ENCODE measurements at places on chromosomes 6 and 20. TPM values are rescaled to one million over a fixed set of nuclear protein-coding genes. Genes with fewer than 3 reads are reported as not detected.

ETV7 gene
- polyA plus RNA-seq, result 0.99 TPM

RAET1L gene
- not detected for polyA plus RNA-seq

HTR1B gene
- polyA plus RNA-seq, result 0.26 TPM

RWDD2A gene
- polyA plus RNA-seq, result 5.5 TPM

HLA-DMB gene
- polyA plus RNA-seq, result 45.5 TPM

DEFB124 gene
- polyA plus RNA-seq, result not detected

ECT2L gene
- not detected for polyA plus RNA-seq

PDE10A gene
- 4.8 TPM for polyA plus RNA-seq

AIF1 gene
- polyA plus RNA-seq, result 121 TPM

FGD2 gene
- 0.97 TPM for polyA plus RNA-seq

BEND6 gene
- 0.86 TPM for polyA plus RNA-seq

FAM162B gene
- polyA plus RNA-seq, result 5.8 TPM

PPP1R14C gene
- polyA plus RNA-seq, result 6.5 TPM

PLCB1 gene
- 9.4 TPM for polyA plus RNA-seq

BTNL2 gene
- polyA plus RNA-seq, result not detected

DPPA5 gene
- polyA plus RNA-seq, result not detected

RNF144B gene
- polyA plus RNA-seq, result 9.4 TPM

NFATC2 gene
- polyA plus RNA-seq, result 0.73 TPM

PERP gene
- polyA plus RNA-seq, result 24.8 TPM

- DNase-seq, result no peak
Measured at GRCh38 chr6:92684386-92684785, 735.0 kb downstream of the EPHA7 start.

GRCh38 chr6:73747289-73747688 lies 51.3 kb downstream of the CD109 start:
- no peak for DNase-seq

GRCh38 chr6:113995634-113996033 lies 24.7 kb upstream of the HDAC2 start:
- peak; percentile 31 for DNase-seq

DNA sequence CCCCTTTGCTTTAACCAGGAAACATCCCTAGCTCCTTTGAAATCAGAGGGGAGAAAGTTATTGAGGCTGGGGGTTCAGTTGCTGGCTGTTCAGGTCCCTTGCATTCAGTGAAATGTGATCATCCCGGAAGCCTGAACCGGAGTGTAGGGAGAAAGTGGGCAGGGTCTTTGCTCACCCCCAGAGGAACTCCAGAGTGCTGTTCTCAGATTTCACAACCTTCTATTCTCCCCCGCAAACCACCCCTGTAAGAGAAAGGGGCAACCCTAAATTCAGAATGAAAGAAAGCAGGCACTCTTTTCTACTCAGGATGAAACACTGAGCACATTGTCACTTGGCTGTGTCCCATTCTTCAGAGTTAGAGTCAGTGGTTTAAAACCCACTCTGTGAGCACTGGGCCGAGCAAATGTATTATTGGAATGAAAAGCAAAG lies 139.8 kb downstream of the KHDC1L start:
- DNase-seq, result no peak

- no peak for DNase-seq
Measured at GRCh38 chr6:36839749-36840431, 646 bp upstream of the CPNE5 start.

GRCh38 chr6:163999475-164000125 lies 585.1 kb downstream of the QKI start:
- DNase-seq, result no peak

DNA sequence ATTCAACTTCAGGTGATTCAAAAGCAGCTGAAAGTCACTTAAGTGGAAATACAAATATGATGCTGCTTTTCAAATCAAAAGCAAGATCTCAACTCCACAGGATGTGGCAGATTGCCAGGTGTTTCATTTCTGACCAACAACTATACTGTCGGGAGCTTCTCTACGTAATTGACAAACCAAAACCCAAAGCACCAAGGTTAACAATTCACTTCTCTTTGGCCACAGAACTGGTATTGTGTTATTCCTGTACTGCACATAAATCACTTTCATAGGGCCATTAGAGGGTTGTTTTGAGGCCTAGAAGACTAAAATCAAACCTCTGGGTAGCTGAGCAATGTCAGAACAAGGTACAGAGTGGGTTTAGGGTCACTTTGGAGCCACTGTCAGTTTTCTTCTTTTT lies 169.7 kb downstream of the HAO1 start:
- DNase-seq, result peak; percentile 49

GRCh38 chr6:119240257-119241110 lies 109.1 kb downstream of the MAN1A1 start:
- DNase-seq, result peak; percentile 29

- no peak for DNase-seq
Measured at GRCh38 chr20:49871391-49871948, 43.9 kb downstream of the SPATA2 start.

DNA sequence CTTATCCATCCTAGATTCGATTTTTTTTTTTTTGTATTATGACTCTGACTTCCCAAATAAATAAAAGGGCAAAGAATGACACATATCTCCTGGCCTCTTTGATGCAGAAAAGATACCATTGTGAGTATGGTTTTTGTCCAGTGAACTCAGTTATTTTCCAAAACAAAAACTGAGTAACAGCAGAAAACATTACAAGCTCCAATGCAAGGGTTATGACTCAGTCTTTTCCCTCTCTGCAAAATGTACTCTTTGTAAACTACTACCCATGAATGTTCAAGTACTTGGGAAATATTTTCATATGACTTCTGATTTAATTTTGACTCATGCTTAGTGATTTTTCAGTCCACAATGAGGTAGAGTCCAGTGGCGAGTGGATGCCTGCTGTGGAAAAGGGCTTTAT lies 355.3 kb downstream of the RNF144B start:
- DNase-seq, result no peak

DNA sequence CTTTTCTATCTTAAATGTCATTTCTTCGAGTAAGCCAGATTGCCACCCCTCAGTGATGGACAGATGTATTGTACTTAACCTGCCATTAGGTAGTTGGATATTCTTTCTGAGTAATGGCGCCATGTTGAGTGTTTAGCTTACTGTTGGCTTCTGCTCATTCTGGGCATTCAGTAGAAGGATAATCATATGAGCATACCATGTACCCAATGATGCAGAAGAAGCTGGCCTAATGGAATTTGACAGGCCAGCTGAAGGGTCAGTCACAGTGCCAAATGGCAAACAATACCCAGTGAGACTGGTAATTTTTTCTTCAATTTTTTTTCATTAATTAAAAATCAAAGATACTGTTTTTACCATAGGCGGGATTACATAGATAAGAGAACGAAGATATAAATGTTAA lies 1010.8 kb upstream of the EYS start:
- no peak for DNase-seq

- no peak for DNase-seq
Measured at GRCh38 chr6:47162793-47163192, 120.7 kb upstream of the ADGRF1 start.

DNA sequence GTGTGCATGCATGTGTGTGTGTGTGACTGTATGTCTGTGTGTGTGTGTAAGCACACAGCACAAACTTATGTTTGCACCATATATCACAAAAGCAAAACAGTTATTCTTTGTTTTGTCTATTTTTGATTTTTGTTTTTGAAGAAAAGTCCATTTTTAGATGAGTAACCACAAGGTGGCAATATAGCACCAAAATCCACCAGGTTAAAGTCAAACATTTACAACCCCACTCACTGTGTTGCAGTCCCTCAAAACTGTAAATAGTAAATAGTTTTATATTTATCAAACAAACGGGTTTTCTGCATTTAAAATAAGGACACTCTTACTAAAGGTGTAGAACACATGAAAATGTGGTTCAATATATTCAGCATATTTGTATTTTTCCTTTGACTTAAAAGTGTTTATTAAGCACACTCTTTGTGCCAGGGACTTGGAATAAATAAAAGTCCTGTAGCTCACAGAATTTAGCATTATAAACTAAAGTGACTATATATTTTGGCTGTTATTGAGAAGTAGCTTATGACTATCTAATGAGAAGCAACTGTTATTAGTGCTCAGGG lies 118.5 kb downstream of the GFRAL start:
- no peak for DNase-seq

GRCh38 chr6:79635232-79635543 lies 4.1 kb downstream of the SH3BGRL2 start:
- DNase-seq, result no peak

GRCh38 chr20:44023515-44024371 lies 109.1 kb downstream of the TOX2 start:
- no peak for DNase-seq

GRCh38 chr20:31673943-31674463 lies 36.3 kb downstream of the COX4I2 start:
- no peak for DNase-seq

- DNase-seq, result peak; percentile 39
Measured at GRCh38 chr6:22322103-22323030, 25.5 kb upstream of the PRL start.

GRCh38 chr6:107931894-107932293 lies 26.1 kb downstream of the SEC63 start:
- DNase-seq, result no peak

DNA sequence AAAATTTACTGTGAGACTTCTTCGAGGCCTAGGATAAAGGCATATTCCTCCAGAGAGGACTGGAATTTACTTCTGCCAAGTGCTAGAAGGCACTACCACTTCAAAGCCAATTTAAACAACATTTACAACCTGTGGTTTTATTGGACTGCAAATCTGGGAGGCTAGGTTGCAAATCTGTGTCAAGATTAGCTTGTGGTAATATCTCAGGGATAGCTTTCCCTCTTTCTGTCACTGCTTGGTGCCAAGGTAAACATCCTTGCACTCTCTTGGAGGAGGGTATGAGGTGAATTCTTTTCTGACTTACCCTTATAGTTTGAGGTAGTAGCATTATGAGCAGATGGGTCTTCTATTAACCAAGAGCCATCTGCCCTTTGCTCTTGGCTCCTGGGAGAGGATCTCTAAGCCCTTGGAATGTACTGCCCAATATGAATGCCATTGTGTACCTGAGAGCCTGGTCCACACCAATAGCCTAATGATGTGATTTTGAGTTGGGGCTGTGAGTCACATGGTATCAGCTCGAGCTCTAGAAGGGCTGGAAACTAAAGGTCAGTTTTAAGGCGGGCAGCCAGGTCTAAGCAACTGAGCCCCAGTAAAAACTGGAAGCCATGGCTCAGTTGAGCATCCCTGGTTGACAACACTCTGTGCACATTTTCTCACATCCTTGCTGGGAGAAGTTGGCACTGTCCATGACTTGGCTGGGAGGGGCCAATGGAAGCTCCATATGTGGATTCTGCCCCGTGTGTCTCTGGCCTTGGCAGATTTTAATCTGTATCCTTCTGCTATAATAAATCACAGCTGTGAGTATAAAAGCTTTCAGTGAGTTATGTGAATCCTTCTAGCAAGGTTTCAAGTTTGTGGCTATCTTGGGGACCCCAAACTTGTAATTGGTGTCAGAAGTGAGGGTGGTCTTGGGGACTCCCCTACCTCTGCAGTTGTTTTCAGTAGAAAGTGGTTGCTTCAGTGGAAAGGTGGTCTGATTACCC lies 188.1 kb downstream of the UBE3D start:
- peak; percentile 11 for DNase-seq

GRCh38 chr20:51125780-51126179 lies 102.9 kb upstream of the KCNG1 start:
- DNase-seq, result no peak

GRCh38 chr6:161750686-161751085 lies 476.8 kb upstream of the AGPAT4 start:
- DNase-seq, result no peak

- no peak for DNase-seq
Measured at GRCh38 chr20:59120491-59120890, 43.1 kb upstream of the ZNF831 start.

DNA sequence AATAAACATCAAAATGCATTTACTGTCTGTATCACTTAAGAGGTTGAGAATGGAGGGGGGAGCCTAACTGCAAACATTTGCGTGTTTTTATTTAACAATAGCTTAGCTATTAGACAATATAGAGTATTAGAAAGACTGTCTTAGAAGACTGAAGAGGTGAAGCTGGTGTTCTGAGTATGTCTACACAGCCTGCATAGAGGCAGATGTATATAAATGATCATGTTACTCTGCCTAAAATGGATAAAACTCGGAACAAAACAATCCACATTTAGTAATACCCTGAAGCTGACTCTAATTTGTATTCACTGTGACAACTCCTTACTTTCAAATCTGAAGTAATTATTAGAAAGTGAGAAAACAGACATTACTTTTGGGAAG lies 181.9 kb downstream of the GMPR start:
- no peak for DNase-seq

DNA sequence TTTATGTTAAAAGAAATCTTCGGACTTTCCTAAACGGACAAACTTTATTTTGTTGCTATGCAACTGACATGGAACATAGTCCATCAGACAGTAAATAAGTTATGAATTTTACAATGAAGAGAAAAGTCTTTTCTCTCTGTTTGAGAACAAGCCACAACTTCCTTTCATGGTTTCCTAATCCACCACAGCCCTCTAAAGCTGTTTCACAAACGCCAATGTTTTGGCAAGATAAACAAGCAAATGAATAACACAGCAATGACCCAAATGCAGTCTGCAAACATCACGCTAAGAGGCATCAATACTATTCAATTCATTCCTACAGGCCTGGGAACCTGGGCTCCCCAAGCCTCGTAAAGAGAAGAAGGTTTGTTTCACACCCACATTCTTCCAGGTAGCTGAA lies 60.4 kb downstream of the HAO1 start:
- no peak for DNase-seq

DNA sequence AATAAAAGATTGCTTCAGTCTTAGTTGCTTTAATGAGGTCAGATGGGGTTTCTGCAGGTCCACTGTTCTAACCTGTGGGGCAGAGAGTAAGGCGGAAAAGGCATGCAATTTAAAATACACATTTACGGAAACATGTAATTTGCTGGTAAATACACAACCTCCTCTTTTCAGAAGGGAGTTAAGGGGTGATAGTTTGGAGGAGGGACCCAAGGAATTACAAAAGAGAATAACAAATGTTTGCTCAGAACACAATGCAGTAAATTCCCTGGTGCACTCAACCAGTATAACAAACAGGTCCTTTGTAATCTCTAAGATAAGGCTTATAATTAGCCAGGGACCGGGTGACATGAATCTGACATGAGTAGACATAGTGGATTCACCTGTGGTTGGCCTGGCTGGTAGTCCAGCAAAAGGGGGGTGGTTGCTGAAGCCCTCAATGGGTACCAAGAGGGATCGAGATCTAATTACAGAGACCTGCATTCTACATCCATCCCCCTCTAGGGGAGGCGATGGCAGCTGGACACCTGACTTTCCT lies 295.1 kb downstream of the PHACTR1 start:
- no peak for DNase-seq

GRCh38 chr20:51419646-51420045 lies 122.9 kb downstream of the NFATC2 start:
- no peak for DNase-seq

Measured in kidney (tissue), 22 donors.